ENCODE measurements at places on chromosomes 13 and 19. TPM values are rescaled to one million over a fixed set of nuclear protein-coding genes. Genes with fewer than 3 reads are reported as not detected.

NCCRP1 gene
- total RNA-seq: not detected

A1BG gene
- total RNA-seq: 8.8 TPM

CASP14 gene
- not detected for total RNA-seq

PSG5 gene
- total RNA-seq: 0.66 TPM

SOX1 gene
- total RNA-seq: not detected

DKKL1 gene
- total RNA-seq: not detected

MEDAG gene
- 34.4 TPM for total RNA-seq

NXNL1 gene
- not detected for total RNA-seq

CGB3 gene
- total RNA-seq: not detected

MAG gene
- total RNA-seq: 0.43 TPM

FFAR3 gene
- total RNA-seq: not detected

LILRA1 gene
- total RNA-seq: not detected

SLC10A2 gene
- total RNA-seq: not detected

ERICH6B gene
- not detected for total RNA-seq

LIN7B gene
- 3.7 TPM for total RNA-seq

ZSCAN5A gene
- 8.0 TPM for total RNA-seq

LRRC63 gene
- total RNA-seq: not detected

SIGLEC8 gene
- not detected for total RNA-seq

FRY gene
- 15.9 TPM for total RNA-seq

ZNF285 gene
- 1.4 TPM for total RNA-seq

KLK2 gene
- total RNA-seq: not detected

CACNA1A gene
- 3.6 TPM for total RNA-seq

FBXO27 gene
- 3.3 TPM for total RNA-seq

ZGLP1 gene
- total RNA-seq: 0.72 TPM

STK24 gene
- 92.4 TPM for total RNA-seq

Data from placental pericyte (primary cell).